Muscle of leg (tissue), 16 donors: ENCODE measurements at places on chromosomes 6 and 20. TPM values are rescaled to one million over a fixed set of nuclear protein-coding genes. Genes with fewer than 3 reads are reported as not detected.

Gene VSX1
- total RNA-seq = not detected

Gene LRRC73
- total RNA-seq = 0.22 TPM

Gene EMILIN3
- 46.1 TPM for total RNA-seq

Gene PSMA7
- total RNA-seq = 227 TPM
